ENCODE measurements at places on chromosomes 16 and 17.

GRCh38 chr16:82643936-82644630, 17.3 kb downstream of the CDH13 start:
- no peak for DNase-seq

DNA sequence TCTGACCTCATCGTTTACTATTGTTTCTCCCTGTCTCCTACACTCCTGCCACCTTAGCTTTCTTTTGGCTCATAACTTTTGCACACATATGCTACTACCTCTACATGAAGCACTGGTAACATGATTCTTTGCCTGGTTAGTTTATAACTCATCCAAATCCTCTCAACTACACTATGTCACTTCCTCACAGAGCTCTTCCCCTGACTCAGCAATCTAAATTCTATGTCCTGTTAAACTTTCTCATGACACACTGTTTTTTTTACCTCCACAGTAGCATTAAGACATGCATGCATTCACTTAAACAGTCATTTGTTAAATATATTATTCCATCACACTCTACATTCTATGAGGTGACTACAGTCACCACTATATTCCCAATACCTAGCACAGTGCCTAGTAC, 19.7 kb downstream of the APPBP2 start:
- DNase-seq = no peak

DNA sequence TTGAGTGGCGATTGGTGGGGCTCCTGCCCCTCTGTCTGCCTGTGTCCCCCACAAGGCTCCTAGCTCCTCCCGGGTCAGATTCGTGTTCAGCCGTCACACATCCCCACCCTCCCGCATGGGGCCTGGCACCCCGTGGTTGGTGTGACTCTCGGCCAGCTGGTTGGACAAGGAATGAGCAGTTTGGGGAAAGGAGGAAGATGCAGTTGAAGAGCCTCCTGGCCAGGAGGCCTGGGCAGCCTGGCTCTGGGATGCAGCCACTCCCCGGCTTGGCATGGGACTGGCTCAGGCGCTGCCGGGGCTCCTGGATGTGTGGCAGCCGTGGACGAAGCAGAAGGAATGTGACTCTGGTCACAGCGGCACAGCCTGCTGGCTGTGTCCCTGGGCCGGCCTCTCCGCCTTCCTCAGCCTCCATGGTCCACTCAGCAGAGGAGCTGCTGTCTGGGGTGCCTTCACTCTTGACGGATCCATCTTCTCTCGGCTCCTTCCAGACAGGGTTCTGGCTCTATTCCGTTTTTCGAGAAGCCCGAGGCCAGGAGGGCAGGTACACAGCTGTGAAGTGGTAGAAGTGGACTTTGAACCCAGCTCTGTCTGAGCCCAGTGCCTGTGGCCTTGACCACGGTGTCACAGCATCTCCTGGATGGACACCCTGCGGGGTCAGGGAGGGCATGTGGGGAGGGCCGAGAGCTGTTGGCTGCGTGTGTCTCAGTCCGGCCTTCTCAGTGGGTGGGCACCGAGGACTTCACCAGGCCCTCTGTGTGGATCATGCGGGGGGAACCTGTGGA, 2.1 kb downstream of the TRAF7 start:
- no peak for DNase-seq

DNA sequence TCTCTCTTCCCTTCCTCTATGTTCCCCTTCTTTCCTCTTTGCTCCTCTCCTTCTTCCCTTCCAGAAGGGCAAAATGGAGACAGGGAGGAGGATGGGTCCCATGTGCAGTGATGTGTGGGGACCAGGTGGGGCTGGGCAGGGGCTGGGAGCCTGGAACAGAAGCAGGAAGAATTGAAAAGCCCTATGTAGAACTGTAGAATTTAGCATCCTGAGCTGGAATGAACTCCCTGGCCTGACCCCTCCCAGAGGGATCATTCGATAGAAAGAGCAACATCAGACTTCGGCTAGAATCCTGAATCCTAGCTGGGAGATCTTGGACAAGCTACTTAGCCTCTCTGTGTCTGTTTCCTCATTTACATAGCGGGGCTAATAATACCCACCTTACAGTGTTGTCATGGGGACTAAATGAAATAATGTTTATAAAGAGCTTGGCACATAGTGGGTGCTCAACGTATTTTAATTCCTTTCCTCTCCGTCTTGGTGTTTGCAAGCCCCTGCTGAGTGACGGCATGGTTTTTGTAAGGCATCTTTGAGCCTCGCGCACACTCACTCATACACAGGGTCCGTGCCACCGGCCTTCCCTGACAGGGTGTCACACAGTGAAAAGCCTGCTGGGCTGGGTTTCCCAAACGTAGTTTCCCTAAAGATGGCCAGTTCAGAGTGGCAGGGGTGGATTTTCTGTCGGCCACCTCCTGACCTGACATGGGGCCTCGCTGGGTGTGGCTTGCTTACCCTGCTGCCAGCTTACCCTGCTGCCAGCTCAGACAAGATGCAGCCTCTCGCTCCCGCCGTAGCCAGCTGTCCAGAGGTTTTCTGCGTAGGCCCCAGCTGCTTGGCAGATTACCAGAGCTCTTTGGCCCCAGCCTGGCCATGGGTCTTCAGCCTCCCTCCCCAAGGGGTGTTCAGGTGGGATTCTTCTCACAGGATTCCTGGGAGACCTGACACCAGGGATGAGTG, 6.1 kb upstream of the ARHGAP23 start:
- DNase-seq = no peak

GRCh38 chr17:8857919-8858318, 9.6 kb downstream of the PIK3R6 start:
- DNase-seq = no peak

GRCh38 chr17:32819035-32819434, 57.9 kb downstream of the MYO1D start:
- no peak for DNase-seq

GRCh38 chr17:67246403-67246652, 1.3 kb upstream of the HELZ start:
- DNase-seq = no peak

GRCh38 chr17:41512546-41513167, 6.0 kb downstream of the KRT15 start:
- DNase-seq = no peak

DNA sequence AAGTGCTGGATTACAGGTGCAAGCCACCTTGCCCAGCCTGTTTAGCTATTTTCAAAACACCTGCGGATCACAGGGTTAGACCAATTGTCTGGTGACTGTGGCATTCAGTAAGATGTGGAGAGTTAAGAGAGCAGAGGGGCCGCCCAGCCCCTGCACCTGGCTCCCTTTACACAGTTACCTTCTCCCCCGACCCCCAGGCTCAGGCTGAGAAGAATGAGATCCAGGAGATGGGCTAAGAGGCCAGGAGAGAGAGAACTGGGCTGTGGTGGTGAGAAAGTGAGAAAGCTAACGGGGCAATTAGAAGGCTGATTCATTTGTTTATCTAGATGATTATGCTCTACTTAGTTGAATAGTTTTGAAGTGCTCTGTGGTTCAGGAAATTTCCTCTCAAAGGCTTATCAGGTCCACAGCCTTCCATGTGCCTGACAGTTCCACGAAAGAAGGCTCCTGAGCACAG, 67.8 kb upstream of the AXIN2 start:
- peak; percentile 24 for DNase-seq

DNA sequence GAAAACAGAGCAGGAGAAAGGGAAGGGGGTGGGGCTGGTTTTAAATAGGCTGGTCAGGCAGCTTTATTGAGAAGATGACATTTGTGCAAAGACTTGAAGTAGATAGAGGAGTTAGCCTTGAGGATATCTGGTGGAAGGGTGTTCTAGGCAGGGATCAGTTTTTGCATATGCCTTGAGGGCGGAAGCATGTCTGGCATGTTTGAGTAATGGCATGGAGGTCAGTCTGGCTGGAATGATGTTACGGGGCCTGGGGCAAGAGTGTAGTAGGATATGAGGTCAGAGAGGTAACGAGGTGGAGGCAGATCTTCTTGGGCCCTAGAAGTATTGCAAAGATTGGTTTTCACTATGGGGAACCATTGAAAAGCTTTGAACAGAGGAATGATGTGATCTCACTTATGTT, 4.8 kb downstream of the RABEP1 start:
- peak; percentile 43 for DNase-seq

DNA sequence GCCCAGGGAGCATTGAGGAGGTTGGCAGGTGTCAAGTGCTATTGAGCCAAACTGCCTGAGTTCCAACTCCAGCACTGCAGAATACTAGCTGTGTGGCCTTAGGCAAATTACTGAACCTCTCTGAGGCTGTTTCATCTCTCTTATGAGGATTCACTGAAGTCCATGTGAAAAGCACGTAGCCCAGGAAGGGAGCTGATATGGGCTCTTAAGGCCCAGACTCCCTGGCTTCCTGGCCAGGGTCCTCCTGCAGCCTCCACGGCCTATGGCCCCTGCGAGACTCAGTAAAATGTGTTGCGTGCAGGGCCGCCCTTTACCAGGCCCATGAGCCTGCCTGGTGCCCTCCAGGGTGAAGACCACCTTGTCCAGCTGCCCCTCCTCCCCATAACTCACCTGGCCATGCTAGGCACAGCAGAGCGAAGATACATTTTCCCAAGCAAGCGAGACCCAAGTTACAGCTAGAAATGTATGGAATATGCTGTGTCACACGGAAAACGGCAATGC, 133.7 kb upstream of the TNRC6C start:
- no peak for DNase-seq

GRCh38 chr17:10036511-10037061, 131.5 kb upstream of the RCVRN start:
- DNase-seq = no peak

DNA sequence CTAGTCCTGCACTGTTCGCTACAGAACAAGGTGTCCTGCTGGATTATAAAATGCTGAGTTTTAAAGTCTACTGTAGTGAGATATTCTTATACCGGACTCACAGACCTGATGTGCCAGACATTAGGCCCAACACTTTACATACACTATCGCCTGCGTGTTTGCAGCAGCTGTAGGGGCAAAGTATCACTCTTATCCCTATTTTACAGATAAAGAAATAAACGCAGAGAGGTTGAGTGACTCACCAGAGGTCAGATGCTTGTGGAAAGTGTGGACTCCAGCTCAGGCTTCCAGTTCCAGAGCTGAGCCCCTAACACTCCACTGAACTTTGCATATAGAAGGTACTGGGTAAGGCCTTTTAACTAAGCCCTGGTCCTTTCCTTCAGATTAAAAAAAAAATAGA, 47.4 kb downstream of the PLXDC1 start:
- DNase-seq = peak; percentile 49

GRCh38 chr17:16515933-16516332, 23.9 kb upstream of the LRRC75A start:
- no peak for DNase-seq

- no peak for DNase-seq
These were observed 492 bp downstream of the SLC25A39 start for GRCh38 chr17:44324092-44324570.

DNA sequence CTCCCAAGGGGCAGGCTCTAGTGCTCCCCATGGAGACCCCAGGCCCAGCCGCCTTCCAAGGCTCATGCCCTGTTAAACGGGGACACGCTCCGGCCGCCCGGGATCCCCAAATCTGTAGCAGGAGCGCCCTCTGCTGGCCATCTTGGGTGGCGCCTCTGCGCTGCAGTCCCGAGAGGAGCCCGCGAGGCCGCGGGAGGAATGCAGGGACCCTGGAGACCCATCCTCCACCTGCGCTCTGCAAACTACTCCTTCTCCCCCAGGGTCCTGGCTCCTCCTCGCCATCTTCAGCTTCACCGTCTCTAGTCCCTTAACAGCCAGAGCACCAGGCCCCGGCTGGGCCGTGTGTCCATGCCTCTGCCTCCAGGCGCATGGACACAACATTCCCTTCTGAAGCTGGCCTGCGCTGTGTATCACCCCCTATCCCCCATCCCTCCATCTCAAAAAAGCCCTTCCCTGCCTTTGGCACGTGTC, 23.6 kb upstream of the KRT17 start:
- peak; percentile 95 for DNase-seq

DNA sequence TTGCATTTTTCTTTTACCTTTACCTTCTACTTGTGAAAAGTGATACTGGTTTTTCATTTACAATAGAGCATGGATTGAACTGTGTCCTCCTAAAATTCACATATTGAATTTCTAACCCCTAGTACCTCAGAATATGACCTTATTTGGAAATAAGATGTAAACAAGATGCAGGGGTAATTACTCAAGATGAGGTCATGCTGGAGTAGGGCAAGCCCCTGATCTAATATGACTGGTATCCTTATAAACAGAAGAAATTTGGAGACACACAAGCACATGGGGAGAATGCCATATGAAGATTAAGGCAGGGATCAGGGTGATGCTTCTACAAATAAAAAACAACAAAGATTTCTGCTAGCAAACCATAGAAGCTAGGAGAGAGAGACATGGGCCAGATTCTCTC, 12.2 kb downstream of the MYH13 start:
- DNase-seq = no peak

DNA sequence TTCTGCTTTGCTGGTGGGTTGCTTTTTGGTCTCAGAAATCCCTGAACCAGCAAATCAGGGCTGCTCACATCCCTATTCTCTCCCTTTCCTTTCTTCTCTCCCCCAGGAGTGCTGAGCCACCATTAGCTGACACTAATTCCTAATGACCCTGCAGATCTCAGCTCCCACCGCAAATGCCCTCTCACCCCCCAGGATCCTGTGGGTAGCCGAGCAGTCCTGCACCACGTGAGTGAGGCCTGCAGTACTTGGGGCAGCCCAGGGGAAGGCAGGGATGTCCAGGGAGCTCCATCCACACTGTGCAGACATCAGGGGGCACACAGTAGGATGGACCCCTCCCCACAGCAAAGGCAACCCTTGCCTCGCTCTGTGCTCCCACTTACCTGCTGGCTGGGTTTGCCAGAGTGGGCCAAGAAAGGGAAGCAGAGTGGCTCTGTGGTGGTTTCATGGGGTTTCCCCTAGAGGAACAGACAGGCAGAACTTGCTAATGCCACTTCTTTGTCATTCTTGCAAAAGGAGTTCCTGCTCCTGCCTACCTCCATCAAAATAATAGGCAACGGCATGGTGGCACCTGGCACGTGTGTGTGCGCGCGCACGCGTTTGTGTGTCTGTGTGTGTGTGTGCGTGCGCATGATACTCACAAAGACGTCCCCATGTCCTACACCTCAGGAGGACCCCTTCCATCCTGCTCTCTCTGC, 135.6 kb downstream of the GAS7 start:
- DNase-seq = no peak

GRCh38 chr16:85718682-85719081, 29.9 kb upstream of the GINS2 start:
- DNase-seq = peak; percentile 78

GRCh38 chr17:29292992-29293889, 707 bp downstream of the NUFIP2 start:
- DNase-seq = peak; percentile 79

DNA sequence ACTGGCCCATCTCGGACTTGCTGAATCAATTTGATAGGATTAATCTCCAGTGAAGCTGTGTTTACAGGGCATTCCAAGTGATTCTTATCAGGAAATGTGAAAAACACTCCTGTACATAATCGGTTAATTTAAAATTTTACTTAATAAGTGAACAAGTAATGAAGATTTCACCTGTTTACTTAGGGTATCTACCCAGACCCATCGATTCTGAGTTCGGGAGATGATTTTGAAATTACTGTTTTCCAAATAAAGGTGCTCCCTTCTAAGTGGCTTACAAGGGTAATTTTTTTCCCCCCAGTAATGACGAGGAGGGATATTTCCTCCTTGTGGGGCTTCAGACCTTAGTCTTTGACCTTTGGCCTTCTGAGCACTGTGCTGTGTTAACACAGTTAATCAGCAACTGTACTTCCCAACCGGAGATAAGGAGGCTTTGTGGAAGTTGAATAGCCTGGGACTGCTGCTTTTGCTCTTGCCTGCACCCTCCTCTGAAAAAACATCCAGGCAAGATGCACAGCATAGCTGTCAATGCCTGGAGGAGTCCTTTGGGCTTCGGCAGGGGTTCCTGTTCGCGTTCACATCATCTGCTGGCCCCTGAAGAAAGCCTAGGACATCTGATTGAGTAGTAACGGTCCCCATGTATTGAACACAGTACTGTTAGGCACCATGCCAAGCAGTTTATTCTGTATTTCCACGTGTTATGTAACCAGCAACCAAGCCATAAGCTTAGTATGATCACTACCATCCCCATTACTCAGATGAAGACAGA, 1.8 kb downstream of the FAHD1 start:
- DNase-seq = peak; percentile 38
